ENCODE measurements at places on chromosomes 7 and 10.
A peak's percentile ranks its signal among the peaks of the same experiment; 100 is the strongest.

DNA sequence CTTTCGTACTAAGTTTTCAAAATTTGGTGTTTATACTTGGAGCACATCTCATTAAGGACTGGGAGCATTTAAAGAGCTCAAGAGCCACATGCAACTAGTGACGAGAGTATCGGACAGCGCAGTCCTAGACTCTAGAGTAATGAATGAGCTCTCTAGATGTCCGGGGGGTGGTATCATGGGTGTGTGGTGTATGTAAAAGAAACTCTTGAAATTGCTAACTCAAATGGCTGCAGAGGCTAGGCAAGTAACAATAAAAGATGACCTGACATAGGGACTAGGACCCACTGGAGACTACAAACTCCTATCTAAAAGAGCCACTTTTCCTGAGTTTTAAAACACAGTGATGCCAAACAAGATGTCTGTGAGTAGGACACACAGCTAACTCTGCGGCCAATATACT lies 14.0 kb downstream of the MYOZ1 start:
- DNase-seq, result no peak

DNA sequence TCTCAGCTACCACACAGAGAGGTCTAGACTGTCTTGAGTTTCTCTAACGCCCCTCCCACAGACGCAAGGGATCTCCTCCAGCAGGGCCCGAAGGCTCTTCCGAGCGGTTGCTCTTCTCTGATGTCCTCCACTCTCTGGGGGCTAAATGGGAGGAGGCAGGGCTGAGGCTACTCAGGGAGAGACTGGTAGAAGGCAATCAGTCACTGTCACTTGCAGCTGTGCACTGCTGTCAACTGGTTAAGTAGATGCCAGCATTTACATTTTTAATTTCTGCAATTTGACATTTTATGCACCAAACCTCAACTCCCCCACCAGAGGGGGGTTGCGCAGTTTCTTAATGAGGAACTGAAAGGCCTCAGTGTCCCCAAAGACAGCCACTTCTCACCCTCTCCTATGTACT lies 442.8 kb downstream of the PLXNA4 start:
- no peak for DNase-seq

DNA sequence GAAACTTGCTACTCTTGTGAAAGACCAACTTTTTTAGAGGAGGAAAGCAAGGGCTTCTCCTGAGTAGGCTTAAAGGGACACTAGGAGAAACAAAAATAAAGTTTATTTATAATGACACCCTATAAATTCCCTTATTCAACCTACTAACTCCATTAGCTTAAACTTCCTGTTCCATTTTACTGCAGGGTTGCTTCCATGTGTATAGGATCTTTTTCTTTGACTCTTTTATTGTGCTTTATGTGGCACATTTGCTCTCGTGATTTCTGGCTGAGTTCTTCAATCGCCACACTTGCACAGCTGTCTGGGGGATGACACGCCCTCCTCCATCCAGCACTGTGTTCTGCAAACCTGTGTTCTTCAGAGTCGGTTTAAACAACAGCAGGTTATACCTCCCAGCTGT lies 225.7 kb upstream of the NPVF start:
- no peak for DNase-seq

DNA sequence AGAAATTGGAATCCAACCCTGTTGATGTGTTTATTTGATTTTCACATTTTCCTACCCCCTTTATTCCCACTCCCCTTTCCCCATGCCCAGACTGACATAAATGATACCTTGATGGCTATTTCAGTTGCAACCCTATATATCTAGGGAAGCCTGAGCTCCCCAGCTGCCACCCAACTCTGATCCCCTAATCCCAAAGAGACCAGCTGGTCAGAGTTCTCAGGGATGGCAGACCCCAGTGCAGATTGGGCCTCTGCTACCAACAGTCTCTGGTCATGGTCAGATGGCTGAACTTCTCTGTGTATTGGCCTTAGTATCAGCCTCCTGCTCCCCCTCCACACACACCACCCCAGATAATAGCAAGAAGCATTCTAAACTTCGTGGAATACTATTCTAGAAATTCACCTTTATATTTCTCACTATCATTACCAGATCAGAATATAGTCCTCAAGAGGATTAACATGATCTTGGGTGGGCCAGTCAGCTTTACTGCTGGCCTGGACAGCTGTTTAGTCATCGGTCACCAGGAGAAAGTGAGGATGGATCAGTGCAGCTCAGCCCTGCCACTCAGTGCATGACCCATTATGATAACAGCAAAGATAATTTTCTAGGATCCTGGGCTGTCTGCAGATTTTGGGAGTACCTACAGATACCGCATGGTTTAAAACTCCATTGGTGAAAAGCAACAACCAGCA lies 24.5 kb upstream of the BTRC start:
- no peak for DNase-seq

DNA sequence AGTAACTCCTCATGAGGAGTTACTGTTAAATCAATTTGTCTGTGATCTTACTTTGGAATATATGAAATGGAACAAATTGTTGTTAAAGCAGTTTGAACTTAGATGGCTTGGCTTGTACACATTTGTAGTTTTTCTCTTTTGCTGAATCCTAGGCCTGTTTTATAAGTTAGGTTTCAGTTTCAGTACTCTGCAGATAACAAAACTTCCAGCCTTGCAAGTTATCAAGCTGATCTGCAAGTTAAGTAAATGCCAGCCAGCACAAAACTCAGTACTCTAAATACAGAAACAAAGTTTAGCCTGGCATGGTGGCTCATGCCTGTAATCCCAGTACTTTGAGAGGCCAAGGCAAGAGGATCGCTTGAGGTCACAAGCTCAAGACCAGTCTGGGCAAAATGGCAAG lies 25.0 kb upstream of the PAXIP1 start:
- DNase-seq, result no peak

DNA sequence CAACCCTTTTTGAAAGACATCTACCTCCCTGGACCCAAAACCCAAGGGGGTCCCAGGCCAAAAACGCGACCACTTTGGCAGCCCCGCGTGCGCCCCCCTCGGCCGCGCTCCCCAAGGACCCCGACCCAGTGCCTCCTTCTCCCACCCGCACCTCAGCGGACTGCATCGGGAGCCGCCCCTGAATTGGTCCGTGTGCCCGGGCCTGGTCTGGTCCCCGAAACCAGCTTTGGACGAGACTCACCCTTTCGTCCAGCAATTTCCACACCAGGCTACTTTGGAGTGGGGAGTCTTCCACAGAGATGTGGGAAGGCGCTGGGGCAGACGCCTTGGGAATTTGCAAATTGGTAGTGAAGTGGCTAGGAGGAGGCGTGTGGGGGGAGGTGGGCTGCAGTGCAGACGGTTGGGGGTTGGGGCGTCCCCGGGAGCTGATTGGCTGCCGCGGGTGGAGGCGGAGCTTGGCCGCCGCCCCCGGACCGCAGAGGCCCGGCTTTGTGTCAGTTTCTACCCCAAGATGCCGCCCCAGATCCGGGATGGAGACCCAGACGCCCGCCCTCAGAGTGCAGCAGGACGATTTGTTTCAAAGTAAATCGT lies 16.9 kb downstream of the TCAF1 start:
- DNase-seq, result no peak

DNA sequence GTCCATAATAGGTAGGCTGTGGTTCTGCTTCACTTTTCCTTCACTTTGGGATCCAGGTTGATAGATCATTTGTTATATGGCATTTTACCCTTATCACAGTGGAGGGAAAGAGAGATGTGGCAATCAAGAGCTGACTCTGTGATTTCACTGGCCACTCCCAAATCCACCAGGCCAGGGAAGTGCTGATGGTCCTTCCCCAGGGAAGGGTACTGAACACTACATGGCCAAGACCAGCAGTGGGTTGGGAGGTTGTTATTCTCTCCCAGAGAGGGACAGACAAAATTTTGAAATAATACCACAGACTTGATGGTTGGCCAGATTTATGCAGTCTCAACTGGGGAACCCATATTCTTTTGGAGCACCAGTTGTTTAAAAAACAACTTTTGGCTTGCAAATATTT lies 102.5 kb downstream of the SND1 start:
- DNase-seq, result no peak

GRCh38 chr7:69105092-69105491 lies 493.2 kb upstream of the AUTS2 start:
- DNase-seq, result no peak

- DNase-seq, result peak; percentile 89
These were observed at the start of gene PITRM1 for GRCh38 chr10:3172446-3173170. Gene PITRM1 (minus strand): TSS chr10:3172782. CDS start chr10:3172772, 10 bp downstream.

- no peak for DNase-seq
These were observed 34.5 kb upstream of the DKK1 start for GRCh38 chr10:52279546-52279945.

DNA sequence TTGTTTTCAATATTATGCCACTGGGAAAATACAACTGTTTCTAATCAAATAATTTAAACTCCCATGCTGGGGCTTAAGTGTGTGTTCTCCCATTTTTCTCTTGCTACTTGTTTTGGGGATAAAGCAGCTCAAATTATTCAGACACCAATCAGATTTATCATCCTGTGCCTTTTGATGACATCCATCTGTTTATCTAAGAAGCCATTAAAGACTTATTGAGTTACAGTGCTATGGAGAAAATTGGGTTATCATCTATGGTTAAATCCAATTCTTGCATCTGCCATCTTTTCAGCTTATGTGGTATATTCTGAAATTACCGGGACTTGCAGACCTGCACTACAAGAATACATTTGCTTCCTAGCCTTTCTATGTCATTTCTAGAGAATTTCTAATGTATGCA lies 401.2 kb downstream of the GFRA1 start:
- DNase-seq, result no peak

DNA sequence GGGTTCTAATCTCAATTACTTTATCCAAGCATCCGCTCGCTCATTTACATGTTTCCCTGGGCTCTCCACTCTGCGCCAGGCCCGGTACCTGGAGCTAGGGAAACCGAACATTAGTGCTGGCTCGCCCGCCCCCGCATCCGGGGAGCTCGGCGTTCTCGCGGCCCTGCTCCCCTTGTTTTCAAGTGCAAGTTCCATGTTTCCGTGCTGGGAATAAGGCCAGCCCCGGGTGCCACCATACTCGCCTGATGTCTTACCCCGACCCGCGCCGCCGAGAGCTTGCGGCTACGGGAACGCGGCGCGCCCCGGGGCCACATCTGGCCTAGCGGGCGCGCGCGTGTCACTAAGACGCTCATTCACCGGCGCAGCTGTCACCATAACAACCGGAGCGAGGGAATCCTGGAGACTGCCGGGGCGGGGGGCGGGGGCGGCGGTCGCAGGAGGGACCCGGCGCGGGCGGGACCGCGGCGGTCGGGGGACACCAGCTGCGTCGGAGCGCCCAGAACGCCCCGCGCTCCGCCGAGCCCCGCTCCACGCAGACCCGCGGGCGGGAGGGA lies at the start of gene NEURL1:
NEURL1 (plus strand) TSS at position 344 of the 554 bp plus-strand sequence. CDS start 683 bp downstream, outside the sequence.
- no peak for DNase-seq

Measured in NCI-H2107 (cell line).